Tibial artery (tissue), 4 donors: ENCODE measurements at places on chromosomes 5 and 9.

- DNase-seq: no peak
Measured at GRCh38 chr5:19546521-19546920, 441.5 kb downstream of the CDH18 start.

GRCh38 chr9:13615660-13616490, 336.4 kb upstream of the MPDZ start:
- DNase-seq: no peak

GRCh38 chr9:114549697-114550330, 37.8 kb upstream of the ATP6V1G1 start:
- no peak for DNase-seq

DNA sequence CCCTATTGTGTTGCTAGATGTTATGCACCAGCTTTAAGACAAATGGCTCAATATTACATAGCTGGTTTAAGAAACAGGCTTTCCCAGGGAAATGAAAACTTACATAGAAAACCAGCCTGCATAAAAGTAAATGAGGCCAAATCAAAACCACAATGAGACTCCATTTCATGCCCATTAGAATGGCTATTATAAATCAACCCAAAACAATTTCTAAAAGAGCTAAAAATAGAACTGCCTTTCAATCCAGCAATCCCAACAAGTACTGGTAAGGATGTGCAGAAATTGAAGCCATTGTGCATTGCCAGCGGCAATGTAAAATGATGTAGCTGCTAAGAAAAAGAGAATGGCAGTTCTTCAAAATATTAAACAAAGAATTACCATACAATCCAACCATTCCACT, 1170.0 kb upstream of the CDH9 start:
- no peak for DNase-seq

- peak; percentile 52 for DNase-seq
Measured at GRCh38 chr5:387491-388265, 55.3 kb upstream of the EXOC3 start.

DNA sequence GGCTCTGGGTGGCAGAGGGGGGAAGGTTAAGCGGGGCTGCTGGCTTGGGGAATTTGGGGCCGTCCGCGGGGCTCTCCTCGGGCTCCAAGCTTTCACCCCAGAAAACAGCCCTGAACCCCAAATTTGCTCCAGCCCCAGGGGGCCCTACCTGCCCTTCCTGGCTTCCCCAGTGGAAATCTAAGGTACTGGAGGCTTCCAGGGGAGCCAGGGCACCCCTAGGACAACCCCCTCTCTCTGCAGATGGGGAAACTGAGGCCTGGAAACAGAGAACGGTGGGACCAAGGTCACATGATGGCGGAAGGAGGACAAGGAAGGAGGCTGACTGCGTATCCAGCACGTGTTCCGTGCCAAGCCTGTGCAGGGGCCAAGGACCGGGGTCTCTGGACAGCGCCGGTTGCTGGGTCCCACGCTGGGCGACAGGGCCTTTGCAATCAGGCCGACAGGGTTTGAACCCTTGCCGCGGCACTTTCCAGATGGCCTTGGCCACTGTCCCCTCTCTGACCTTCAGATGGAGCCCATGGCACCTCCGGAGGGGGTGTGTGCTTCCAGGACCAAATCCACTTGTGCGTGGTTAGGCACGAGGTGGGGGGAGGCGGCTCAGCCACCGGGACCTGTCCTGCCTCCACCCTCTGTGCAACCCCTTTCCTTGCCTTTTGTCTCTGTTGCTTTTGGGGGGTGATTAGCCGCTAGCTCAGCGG, 183.1 kb downstream of the C9orf50 start:
- peak; percentile 77 for DNase-seq

DNA sequence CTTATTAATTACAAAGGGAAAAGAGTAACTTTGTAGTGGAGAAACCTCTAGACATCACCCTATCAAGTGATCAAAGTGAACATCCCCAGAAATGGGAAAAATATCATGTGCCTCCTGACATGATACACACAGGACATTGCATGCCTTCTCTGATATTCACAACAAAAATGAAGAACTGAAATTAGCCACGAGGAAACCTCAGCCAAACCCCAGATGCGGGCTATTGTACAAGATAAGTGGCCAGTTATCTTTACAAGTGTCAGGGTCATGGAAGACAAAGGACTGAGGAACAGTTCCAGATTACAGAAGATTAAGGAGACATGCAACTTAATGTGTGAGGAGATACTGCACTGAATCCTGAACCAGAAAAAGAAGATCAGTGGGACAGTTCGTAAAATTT, 23.8 kb upstream of the NPM1 start:
- no peak for DNase-seq

DNA sequence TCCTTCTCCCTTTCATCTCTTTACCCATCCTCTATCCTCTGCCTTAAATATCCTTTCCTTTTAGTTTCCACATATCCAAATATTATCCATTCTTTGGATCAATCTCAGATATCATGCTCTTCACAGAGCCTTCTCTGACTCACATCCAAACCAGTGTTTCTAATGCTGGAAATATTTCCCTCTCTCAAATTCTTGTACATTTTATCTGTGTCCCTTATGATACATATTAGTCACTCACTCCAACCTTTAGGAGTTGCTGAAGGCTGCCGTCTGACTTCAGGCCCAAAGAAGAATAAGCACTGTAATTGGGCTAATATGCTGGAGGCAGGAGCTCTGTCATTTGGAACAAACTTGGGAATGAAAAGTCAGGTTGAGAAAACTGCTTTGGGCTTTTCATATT, 156.4 kb upstream of the RUSC2 start:
- DNase-seq: no peak

- DNase-seq: no peak
Measured at GRCh38 chr9:132350861-132351315, 3.9 kb downstream of the SETX start.

DNA sequence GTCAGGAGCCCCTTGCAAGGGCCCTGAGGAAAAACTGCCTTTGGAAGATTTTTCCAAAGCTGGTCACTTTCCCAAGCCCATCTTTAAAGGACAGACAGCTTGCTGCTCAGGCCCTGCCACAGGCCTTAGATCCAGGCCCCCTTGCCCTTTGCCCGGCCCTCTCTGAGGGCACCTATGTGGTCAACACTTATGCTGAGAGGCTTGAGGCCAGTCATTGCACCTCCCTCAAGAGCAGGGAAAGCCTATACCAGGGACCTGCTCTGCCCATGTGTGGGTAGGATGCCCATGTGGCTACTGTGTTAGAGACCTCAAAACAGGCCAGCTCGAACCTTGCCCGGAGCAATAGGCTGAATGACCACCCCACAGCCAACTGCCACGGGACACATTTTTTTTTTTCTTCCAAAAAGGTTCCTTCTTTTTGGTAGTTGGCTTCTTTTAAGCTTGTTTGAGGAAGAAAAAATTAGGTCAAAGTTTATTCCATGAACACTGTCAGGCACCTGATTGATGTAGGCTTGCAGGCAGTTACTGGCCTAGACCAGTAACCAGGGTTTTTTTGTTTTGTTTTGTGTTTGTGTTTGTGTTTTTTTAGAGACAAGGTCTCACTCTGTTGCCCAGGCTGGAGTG, 3.8 kb downstream of the TCF7 start:
- no peak for DNase-seq

DNA sequence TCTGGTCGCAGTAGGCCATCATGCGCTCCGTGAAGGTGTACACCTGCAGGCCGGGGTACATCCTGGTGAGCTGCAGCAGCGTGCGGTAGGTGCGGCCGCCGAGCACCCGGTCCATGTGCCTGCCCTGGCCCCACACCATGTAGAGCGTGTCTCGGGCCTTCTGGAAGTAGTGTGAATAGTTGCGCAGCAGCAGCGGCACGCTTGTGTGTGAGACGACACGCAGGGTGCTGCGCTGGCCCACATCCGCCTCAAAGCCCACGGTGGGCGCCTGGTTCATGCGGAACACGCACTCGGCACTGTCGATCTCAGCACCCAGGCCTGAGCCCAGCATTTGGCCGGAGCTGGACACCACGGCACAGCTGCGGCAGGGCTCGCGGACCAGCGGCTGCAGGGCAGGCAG, 4.5 kb downstream of the ST6GALNAC4 start:
- DNase-seq: no peak

GRCh38 chr5:6961837-6962635, 248.8 kb downstream of the TENT4A start:
- DNase-seq: no peak

DNA sequence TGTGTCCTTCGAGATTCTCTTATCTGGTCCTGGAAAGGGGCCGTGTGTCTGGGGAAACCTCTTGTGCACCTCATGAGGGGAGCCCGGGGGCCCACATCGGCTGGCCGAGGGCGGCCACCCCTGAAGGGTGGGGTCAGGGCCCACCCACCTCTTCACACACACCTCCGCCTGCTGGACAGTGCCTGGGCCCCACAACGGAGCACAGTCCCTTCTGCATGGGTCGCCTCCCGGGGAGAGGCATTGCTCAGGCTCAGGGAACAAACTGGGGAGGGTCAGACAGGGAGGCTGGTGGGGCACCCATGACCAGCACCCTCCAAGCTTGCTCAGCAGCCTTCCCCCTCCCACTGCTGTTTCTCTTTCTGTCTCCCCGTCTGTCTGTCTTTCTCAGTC, 1.3 kb upstream of the LRRC14B start:
- peak; percentile 61 for DNase-seq

GRCh38 chr5:75571547-75571946, 39.7 kb upstream of the ANKDD1B start:
- no peak for DNase-seq

- DNase-seq: peak; percentile 57
Measured at GRCh38 chr9:114372921-114373448, 14.8 kb downstream of the AKNA start.

DNA sequence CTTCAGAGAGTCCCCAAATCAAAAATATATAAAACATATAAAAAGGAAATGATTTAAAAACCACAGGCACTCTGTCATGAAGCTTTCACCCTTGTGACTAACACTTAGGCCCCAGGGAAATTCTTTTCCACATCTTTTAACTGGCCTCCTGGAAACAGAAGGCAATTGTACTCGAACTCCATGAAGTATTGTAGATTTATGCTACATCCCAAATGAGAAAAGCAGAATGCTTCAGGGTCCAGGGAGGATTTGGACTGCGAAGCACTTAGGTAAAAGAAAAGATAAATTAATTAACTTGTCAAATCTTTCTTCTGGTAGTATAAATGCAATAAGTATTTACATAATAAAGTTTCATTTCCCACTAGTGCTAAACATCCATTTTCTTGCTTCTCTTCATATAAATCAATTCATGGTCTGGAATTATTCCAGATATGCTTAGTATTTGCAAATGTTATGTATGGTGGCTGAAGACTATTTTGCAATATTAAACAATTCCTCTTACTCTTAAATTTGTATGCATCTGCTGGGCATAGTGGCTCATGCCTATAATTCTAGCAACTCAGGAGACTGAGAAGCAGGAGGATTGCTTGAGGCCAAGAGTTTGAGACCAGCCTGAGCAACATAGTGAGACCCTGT, 64.9 kb upstream of the ELL2 start:
- no peak for DNase-seq

DNA sequence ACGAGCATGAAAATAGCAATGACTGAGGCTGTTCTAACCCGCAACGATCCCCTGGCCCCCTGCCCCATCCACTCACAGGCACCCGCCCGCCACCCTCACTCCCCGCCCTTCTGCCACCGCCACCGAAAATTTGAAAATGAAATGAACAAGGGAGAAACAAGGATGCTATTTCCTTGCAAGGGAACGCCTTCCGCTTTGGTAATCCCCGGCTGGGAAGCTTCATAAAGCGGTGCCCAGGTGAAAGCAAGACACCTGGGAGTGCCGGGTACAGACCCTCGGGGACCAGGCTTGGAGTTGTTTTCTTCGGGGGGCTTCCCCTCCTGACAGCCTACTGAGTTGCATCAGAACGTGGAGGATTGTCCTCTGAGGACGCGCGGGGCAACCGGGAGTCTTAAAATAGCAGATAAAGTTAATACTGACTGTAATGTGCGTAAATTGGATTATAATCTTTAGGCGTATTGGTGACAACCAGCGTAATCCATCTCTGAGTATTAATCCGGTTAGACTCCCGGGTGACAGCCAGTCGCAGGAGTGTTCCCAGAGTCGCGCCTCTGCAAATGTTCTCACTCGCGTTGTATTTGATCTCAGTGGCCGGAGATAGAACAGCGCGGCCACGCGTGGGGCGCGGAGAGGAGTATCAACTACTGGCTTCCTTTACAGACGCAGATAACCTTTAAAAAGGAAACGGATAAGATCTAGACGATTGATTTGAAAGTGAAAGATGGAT, 885 bp upstream of the MLLT3 start:
- DNase-seq: peak; percentile 68

- peak; percentile 71 for DNase-seq
Measured at GRCh38 chr5:1004461-1005248, 3.9 kb upstream of the NKD2 start.

GRCh38 chr5:60323596-60323995, 376.4 kb downstream of the DEPDC1B start:
- DNase-seq: no peak

GRCh38 chr9:27073841-27074728, 34.9 kb upstream of the TEK start:
- DNase-seq: no peak

DNA sequence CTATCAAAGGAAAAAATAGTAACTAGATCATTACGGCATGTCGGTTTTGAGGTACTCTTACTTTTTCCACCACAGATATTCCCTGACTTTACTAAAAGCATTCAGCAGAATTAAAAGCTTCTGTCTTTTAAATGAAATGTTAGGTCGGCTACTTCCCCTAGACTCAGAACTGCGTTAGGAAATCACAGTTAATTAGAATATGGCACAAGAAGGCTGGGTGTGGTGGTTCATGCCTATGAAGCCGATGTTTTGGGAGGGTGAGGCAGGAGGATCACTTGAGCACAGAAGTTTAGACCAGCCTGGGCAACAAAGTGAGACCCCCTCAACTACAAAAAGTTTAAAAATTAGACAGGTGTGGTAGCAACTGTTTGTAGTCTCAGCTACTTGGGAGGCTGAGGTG, 24.4 kb downstream of the CEMIP2 start:
- no peak for DNase-seq

DNA sequence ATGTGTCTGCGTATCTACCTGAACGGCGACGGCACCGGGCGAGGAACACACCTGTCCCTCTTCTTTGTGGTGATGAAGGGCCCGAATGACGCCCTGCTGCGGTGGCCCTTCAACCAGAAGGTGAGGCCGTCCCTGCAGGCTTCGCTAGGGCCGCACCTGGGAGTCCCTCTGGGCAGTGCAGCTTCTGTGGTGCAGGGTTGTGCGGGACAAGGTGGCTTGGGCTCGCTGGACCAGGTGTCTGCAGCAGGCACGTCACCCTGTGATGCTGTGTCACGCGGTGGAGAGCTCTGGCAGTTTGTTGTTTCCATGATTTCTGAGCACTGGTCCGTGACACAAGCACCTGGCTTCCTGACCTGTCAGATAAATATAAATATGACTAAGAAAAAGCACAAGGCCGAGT, 20.7 kb downstream of the FBXW5 start:
- peak; percentile 64 for DNase-seq

- DNase-seq: no peak
Measured at GRCh38 chr9:77876091-77876490, 155.5 kb downstream of the GNAQ start.

- DNase-seq: no peak
Measured at GRCh38 chr5:53438486-53439472, 41.6 kb upstream of the FST start.
